CD4-positive, alpha-beta memory T cell (primary cell): ENCODE measurements at places on chromosomes 1 and 21.

DNA sequence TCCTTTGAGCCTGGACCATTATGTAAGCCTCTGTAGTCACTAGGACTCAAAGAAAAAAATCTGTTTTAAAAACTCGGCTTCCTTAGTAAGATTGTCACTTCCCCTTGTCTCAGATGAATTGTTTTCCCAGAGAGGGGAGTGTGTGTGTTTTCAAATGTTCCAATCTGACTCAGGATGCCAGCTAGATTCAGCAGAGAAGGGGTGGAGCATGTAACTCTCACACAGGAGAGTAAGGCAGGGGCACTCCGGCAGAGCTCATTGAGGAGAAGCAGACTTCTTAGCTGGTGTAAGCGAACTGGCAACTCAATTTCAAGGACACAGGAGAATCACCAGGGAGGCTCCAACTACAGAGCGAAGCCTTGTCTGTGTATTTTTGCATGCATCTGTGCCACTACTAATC, 623.2 kb downstream of the LMO4 start:
- no peak for DNase-seq

GRCh38 chr1:93349231-93350135, 3.8 kb downstream of the DR1 start:
- DNase-seq: no peak

GRCh38 chr21:30227633-30228404, 11.9 kb upstream of the CLDN8 start:
- DNase-seq: no peak

DNA sequence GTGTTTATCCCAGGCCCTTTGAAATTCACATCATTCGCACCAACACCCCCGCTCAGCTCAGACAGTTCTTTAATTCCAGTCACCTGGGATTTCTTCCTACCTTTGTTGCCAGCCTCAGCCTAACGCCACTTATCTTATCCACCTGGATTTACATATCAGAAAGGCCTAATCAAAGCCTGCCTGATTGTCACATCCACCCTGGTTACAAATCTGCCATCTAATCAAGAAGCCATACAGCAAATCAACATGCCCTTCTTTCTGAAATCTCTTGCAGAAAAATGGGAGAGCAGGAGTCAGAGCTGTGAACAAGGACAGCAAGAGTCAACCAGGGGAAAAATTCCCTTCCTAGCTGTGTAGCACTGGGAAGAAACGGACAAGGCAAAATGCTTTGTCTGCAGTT, 173.2 kb upstream of the DAB1 start:
- DNase-seq: no peak

- DNase-seq: no peak
Observed at GRCh38 chr1:39269349-39269748, 64.9 kb downstream of the MACF1 start.

- DNase-seq: no peak
Observed at GRCh38 chr21:44020551-44020950, 8.4 kb downstream of the TRAPPC10 start.

DNA sequence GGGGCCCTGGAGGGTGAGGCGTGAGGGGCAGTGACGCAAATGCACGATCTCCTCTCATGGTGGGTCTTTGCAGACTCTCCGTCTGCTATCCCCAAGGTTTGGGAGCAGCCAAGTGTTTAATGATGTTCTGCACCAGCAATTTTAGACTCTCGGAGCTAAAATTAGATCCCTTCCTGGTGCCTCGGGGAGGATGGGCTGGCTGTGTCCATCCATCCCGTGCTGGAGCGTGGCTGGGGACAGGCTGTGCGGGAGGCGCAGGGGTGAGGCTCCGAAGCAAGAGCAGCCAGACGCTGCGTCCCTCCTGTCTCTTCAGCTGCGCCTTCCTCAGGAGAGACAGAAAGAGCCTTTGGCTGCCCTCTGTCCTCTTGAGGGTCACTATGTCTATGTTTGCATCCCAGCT, 387.6 kb downstream of the CAMTA1 start:
- no peak for DNase-seq

GRCh38 chr1:36160949-36161485, 5.1 kb downstream of the MAP7D1 start:
- DNase-seq: peak; percentile 72

GRCh38 chr1:222301652-222302051, 246.3 kb downstream of the HHIPL2 start:
- DNase-seq: no peak

DNA sequence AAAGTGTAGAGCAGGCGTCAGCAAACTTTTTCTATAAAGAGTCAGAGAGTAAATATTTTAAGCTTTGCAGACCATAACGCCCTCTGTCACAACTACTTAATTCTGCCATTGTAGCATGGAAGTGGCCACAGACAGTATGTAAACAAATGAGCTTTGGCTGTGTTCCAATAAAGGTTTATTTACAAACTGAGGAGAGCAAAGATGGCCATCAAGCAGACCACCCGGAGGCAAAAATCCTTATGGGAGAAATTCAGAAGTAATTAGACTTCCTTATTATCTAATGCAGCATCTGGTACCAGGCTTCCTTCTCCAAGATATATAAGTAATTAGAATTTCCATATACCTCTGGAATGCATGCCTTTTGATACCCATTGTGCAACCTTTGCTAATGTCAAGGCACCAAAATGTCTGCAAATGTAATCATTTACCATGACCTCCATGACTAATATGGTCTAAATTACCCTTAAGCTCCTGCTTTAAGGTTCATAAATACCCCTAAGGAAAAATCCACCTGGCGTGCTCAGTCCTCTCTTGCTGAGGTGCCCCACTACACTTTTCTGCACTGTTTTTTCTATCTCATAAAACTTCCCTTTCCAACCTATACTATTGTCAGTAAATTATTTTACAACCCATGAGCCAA, 377.8 kb downstream of the MATN1 start:
- DNase-seq: no peak

DNA sequence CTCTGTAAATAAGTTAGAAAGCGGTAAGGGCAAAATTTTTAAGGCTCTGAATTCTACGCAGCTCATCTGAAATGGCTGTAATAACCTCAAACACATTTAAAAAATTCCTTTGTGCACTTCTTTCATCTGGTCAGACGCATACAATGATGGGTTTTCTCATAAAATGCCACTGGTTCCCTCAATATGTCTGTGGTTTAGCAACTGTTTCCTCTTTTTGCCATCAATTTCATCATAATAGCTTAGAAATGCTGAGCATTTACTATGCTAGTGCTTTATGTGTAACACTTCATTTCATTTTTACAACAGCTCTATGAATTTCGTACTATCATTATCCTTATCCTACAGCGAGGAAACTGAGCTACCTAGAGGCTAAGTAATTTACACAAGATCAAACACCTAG, 35.3 kb upstream of the DMRTA2 start:
- no peak for DNase-seq
